ENCODE measurements at places on chromosomes 6 and 20. TPM values are rescaled to one million over a fixed set of nuclear protein-coding genes. Genes with fewer than 3 reads are reported as not detected.

Gene FAXC
- 0.31 TPM for total RNA-seq

Gene COL9A1
- total RNA-seq = 6.7 TPM

Gene SLC26A8
- 0.57 TPM for total RNA-seq

Gene SNRPB
- 122 TPM for total RNA-seq

Gene CFB
- 25.8 TPM for total RNA-seq

Gene AKAP12
- 76.5 TPM for total RNA-seq

Gene PGC
- total RNA-seq = not detected

Gene PBOV1
- total RNA-seq = 0.41 TPM

Gene DDX43
- total RNA-seq = not detected

Gene TMEM217
- total RNA-seq = 1.3 TPM

Gene VWA7
- 1.4 TPM for total RNA-seq

Gene FAM83D
- 0.86 TPM for total RNA-seq

Gene MAPK13
- total RNA-seq = 0.59 TPM

Gene MUCL3
- total RNA-seq = 0.05 TPM
